RKO (cell line): ENCODE measurements at places on chromosomes 12 and 14.

GRCh38 chr14:55514819-55515490 is 65.1 kb upstream of the KTN1 start:
- peak; percentile 19 for DNase-seq

DNA sequence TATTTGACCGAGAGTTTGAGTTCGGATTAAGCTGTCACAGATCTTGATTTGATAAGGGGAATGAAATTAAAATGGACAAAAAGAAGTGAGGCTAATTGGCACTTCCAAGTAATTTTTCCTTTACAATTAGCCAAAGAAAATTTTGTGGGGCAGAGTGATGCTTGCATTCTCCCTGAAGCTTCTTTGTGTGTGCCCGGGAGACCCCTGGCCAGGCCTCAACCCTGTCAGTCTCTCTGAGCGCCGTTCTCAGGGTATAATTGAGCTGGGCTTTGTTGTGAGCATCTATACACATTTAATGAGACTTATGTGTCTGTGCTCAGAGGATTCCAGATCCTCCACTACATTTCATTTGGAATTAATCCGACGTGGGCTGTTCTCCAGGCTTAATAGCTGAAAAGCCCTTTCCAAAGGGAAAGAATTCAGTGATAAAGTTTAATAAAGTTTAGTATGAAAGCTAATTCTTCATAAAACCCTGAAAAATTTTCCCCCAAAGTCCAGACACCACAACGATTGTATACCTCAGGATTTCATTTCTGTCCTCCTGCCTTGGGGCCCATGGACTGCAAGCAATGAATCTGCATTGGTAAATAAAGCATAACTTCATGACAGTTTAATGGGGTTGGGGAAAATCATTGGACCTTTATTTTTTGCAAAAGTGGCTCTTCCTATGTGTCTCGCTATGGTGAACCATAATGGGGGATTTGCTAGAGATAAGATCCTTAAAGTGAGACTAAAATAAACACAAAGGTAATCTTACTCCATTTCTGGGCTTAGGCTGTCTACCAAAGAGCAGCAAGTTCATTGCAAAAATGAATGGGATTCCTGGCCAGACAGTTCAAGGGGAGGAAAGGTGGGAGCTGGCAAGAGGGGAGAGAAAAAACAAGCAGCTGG is 292.6 kb downstream of the C12orf75 start:
- DNase-seq = no peak

DNA sequence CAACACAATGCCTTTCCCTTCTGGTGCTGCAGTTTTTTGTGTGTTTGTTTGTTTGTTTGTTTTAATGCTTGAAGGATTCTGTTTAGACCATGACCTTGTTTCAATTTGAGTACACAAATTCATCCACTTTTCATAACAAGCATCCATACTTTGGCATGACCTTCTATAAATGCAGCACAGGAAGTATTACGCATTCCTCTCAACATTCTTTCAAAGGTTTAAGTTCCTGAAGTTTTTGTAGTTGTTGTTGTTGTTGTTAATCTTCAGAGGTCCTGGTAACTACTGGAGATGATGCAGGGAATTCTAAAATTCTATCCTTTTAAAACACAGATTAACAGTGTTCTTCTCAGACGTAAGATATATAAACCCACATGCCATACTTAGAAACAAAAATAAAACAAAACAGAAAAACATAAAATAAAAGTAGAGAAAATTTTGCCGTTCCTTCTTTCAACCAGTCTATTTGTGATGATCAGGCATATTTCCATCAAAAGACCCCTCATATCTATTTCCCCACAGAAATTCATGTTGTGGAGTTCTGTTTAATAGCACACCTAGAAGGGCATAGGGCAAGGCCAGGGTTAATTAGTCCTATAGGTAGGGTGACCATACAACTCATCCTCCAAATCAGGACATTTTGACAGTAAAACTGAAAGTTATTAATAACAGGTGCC is 529.9 kb downstream of the NOVA1 start:
- no peak for DNase-seq

- no peak for DNase-seq
These were observed 20.9 kb downstream of the DLGAP5 start for GRCh38 chr14:55170526-55170925.

GRCh38 chr12:121514184-121514742 is 66.6 kb downstream of the KDM2B start:
- DNase-seq = no peak

DNA sequence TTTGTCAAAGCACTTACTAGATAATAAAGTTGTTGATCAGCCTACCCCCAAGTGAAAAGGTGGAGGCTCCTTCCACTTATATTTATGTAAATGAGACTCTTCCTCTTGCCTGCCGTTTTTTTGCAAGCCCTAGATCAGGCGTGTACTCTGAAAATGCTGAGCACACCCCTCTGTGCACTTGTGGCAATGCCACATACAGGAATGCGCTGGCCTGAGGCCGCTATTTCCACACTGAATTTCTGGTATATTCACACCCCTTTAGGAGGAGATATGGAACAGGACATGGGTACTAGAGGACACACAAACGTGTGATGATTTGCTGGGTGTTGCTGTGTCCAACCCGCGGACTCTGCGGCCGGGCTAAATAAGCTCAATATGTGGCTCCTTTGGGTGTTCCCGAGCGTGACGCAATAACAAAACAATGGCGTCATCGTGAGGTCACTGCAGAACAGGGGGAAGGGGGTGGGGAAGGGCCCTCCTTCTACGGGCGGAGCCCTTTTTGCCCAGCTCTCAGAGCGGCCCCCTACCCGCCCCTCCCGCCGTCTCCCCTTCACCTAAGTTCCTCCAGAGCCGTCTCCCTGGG is 554 bp upstream of the TSPAN31 start:
- DNase-seq = peak; percentile 87

- peak; percentile 57 for DNase-seq
These were observed 135.5 kb downstream of the PAWR start for GRCh38 chr12:79555028-79555925.

- DNase-seq = no peak
These were observed 257.7 kb downstream of the NAV3 start for GRCh38 chr12:78088391-78088832.

- DNase-seq = no peak
These were observed 318.1 kb upstream of the RTL1 start for GRCh38 chr14:101221549-101222160.

DNA sequence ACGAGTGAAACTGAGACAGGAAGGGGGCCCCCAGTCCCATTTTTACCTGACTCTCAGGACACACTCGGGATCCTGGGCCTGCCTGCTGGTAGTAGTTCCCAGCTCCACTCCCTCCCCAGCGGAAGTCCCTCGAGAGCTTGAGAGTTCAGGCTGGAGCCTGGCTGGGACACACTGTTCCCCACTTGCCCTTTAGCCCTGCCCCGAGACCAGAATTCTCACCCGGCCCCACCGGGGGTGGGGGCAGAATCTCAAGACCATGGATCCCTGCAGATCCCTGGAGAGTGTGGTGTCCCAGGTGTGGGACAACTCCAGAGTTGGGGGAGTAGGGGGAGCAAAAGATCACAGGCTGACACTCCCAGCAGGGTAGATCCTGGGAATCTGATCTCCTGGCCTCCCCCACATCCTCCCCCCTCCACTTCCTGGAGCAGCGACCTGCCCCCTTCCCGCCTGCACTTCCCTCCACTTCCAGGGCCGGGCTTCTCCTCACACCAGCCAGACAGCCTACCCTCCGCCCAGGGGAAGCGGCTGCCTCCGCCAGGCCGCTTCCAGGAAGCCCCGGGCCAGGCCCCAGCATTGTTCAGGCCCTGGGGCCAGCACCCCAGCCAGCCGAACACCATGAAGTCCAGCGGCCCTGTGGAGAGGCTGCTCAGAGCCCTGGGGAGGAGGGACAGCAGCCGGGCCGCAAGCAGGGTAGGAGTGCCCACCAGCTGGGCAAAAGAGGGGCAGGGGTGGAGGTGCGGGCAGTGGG is at the start of gene TNS2:
Gene TNS2 (plus strand): TSS at position 495 of the 748 bp plus-strand sequence. CDS start 121 bp downstream, at position 616.
- DNase-seq = no peak

DNA sequence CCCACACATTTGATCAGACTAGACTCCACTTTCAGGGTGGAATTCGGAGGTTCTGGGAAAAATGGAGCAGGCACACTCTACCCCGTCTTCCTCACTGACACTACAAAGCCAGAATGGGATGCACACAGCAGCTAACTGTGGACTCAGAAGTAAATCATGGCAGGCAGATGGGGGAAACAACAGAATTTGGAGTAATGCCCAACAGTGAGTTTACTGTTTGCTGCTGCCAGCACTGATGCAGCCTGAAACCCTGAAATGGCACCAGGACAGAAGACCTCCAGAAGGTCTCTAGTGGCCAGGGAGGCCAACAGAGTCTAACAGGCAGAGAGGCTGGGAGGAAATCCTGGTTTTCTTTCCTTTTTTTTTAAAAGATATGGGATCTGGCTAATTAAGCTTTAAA is 24.6 kb downstream of the KCTD10 start:
- DNase-seq = no peak

DNA sequence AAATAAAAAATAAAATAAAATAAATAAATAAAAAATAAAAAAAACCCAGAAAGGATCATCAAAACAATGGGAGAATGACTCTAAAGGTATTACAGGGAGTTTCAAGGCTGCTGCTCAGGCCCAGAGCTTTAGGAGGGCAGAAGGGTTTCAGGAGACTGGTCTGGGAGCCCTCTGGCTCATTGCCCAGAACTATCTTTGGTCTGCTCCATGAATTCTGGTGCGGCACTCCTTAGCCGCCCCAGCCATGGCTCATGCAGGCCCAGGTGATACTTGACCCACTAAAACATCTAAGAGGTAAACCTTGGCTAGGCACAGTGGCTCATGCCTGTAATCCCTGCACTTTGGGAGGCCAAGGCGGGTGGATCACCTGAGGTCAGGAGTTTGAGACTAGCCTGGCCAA is 14.7 kb upstream of the TMED10 start:
- DNase-seq = no peak

GRCh38 chr12:74619884-74620283 is 82.2 kb downstream of the ATXN7L3B start:
- no peak for DNase-seq

- no peak for DNase-seq
These were observed 5.3 kb downstream of the SPRYD3 start for GRCh38 chr12:53073881-53074280.

DNA sequence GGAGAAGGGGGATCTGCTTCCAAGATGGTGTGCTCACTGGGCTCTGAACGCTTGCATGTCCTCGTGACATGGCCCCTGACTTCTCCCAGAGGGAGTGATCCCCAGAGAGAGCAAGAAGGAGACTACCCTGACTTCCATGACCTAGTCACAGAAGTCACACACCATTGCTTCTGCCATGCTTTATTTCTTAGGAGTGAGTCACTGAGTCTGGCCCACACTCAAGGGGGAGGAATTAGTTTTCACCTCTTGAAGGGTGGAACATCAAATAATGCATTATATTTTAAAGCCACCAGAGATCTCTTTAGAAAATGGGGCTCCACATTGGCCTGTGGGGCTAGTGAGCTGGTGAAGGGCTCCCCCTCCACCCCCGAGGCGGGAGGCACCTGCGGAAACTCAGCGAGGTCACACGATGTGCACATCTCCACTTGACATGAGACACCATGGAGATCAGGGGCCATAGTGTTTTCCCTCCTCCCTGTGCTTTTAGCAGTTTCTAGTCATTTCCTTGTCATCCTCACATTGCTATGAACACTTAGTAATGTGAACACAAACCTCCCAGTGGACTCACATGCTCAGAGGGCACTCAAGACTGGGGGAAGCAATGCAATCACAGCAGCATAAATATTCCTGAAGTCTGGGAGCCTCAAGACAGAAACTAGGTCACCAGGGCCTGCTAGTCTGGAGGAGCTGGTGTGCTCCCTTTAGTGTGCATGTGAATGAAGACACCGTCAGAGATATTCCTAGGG is 87.4 kb upstream of the FZD10 start:
- DNase-seq = no peak

GRCh38 chr12:97305651-97306050 is 157.0 kb upstream of the RMST start:
- DNase-seq = no peak

- no peak for DNase-seq
These were observed 3.1 kb upstream of the BRF1 start for GRCh38 chr14:105303949-105304348.

GRCh38 chr14:29637411-29637810 is 290.2 kb downstream of the PRKD1 start:
- DNase-seq = no peak

DNA sequence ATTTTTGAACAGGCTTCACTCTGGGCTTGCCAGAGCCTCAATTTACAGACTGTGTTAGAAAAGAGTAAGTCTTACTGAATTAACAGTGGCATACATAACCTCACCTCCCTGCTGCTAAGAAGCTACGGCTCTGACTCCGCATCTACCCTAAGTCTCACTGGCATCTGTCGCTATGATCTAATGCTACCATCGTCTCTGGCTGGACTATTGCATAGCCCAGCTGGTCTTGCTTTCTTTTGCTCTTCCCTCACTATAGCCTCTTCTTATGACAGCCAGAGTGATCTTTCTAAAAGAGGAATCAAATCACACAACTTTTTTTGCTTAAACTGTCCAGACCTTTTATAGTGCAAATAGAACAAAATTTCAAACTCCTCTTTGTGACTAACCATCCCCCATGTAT is 81.1 kb downstream of the SLC24A4 start:
- DNase-seq = no peak

- no peak for DNase-seq
These were observed 9.6 kb upstream of the ASIC1 start for GRCh38 chr12:50047693-50048250.

- no peak for DNase-seq
These were observed 282.4 kb downstream of the FOXN3 start for GRCh38 chr14:89134640-89135039.

DNA sequence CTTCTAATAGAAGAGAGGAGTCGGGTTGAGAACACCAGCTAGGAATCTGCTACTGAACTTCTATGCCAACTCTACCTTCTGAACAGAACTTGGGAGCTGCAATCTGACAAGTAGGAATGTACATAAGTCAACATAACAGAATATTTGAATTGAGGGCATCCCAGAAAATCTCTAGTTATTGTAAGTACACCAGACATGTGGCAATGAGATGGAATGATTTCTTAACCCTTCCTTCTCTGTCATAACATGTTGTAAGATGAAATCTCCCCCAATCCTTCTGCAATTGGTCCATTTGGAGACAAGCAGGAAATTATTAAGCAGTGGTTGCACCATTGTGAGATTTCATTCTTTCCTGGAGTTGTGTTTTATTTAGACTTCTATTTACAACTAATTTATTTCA is 68.7 kb upstream of the TMPO start:
- no peak for DNase-seq

DNA sequence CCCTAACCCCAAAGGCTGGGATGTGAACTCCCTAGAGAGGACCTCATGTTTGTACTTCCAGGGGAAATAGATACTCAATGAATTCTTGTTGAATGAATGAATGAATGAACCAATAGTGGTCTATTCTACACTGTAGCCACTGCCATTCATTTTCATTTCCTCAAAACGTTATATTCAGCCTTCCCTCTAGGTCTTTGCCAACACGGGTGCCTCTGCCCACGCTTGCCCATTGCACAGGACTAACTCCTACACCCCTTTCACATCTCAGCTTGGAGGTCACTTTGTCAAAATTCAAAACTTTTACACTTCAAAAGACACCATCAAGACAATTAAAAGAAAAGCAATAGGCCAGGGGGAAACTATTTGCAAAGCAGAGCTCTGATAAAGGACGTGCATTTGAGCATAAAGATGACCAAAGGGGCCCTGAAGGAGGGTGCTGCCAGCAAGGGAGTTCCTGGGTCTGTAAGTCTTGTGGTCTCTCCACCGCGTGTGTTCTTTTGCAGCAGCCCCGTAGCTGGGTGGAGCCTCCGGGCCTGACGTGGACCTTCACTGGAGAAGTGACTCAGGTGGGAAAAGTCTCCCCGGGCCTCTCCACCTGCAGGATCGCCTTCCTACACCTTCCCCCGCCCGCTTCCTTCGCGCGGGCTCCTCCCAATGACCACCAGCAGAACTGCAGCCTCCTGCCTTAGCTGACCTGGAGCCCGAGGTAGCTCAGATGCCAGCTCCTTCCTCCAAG is 31.5 kb downstream of the TMEM63C start:
- peak; percentile 39 for DNase-seq
